CD14-positive monocyte (primary cell): ENCODE measurements at places on chromosomes 1 and 21.

DNA sequence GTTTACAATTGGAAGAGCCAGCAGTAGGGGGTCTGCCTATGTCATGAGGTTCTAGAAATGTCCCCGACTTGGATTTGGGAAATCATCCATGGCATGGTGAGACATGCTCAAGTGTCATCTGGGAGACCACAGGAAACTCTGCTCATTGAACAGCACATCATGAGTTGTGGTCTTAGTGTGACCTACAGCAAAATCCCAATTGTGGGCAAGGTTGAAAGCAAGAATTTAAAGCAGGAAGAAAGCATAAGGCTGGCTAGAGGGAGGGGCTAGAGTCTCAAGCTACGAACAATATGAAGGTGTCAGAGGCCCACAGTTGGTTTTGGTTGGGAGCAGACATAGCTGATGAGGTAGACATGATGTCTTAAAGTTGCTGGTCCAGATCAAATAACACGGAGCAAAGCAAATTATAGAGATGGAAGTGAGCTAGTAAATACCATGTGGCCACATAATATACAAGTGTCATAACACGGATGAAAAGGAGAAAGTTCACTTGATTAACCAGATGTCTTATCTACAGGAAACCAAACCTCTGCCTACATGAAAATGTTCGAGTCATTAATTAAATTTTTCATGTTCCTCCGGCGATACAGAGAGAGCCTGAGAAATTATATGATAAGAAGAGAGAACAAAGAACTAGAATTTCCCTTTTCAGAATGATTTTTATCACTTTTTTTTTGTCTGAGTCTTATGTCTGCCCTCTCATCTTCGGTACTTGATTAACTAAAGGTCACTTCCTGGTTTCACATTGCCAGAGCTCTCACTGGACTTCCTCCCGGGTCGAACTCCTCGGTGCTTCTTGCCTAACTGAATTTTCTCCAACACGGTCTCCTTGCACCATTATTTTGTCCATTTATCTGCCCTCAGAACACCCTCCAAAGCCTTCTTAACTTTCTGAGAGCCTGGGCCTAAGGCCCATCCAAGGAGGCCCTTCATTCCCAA is 67.5 kb upstream of the DUSP10 start:
- peak; percentile 41 for DNase-seq

DNA sequence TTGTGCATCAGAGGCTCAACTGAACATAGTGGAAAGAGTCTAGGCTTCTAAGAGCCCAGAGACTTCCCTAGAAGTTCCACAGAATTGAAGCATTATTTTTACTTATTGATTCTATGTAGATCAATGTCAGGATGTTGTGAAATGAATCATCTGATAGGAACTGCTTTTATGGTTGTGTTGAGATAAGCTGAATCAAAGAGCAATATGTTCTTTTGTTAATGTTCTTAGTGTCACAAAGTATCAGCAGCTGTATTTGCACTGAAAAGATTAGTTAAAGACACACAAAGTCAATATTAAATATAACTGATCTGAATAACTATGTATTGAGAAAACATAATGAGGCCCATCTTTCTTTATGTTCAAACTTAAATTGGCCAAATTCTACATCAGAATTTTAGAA is 430.7 kb upstream of the ZRANB2 start:
- no peak for DNase-seq

DNA sequence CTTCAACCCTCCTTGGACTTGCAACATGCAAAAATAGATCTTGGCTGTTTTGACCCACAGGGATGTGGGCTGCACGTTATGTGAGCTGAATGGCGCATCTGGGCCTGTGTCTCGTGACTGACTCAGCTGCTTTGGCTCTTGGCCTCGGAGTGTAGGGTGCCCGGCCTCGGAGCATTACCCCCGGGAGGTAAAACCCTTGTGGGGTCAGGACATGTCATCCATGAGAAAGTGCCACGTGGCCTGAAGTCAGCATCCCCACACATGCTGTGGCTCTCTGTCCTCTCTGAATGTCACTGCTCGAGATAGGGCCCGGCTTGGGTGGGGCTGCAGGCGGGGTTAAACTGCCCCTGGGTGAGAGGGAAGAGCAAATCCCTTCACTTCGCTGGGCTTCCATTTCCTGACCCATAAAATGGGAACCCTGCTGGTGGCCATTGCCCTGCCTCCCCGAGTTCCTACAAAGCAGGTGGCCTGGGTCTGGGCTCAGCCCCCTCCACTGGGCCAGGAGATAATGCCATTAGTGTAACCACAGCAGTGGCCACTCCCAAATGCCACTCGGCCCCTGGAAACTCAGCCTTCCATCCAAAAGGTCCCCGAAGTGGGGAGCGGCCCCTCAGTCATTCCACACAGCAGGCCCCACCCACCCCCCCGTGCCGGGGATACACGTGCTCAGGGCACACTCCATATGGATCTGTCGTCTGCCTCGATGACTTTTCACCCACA is 22.8 kb upstream of the TSPEAR start:
- DNase-seq, result no peak

DNA sequence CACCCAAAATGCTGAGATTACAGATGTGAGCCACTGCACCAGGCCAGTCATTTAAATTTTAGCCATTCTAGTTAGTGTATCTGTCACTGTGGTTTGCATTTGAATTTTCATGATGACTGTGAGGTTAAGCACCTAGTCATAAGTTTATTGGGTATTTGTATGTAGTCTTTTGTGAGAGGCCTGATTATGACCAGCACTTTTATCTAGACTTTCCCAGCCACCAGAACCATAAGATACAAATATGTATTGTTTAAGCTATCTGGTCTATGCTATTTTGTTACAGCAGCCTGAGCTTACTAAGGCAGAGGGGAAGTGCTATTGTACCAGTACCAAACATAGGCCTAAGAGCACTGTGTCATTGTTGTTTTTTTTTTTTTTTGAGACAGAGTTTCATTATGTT is 19.9 kb upstream of the DNAJC6 start:
- no peak for DNase-seq

GRCh38 chr1:70041317-70042045 is 163.9 kb downstream of the LRRC40 start:
- no peak for DNase-seq

DNA sequence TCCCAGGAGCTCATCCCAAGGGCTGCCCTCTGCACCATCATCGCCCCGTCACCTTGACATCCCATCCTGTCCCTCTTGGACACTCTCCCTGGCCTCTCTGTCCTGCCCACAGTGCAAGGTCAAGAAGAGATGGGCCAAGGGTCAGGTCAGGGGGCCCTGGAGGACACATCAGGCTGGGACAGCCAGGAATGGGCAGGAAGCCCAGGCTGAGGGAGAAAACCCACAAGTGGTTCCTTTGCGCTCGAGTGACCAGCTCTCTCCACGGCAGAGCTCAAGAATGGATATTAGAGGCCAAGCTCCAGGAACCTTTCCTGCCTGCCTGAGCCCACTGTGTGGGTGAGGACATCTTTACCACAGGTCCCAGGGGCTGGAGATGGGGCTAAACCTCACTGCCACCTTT is 41.0 kb downstream of the KCNN3 start:
- no peak for DNase-seq

DNA sequence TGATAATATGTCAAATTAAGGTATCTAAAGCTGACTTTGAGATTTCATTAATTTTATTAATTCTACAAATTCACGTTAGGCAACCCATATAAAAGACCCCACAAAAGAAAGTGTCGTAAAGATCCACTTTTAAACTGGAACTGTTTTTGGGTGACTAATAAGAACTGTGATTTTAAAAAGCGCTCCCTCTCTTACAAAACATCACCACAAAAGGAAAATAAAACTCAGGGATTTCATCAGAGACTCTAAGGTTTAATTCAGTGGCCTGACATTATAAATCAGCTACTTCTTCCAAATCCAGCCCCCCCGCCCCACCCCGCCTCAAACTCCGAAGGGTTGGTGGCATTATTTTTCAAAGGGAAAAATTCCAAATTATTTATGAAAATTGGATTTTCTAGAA is 2.7 kb downstream of the COL24A1 start:
- DNase-seq, result no peak

- DNase-seq, result peak; percentile 23
These were observed 128.5 kb downstream of the ZNF281 start for GRCh38 chr1:200281201-200281835.
